ENCODE measurements at places on chromosomes 2 and 18.

DNA sequence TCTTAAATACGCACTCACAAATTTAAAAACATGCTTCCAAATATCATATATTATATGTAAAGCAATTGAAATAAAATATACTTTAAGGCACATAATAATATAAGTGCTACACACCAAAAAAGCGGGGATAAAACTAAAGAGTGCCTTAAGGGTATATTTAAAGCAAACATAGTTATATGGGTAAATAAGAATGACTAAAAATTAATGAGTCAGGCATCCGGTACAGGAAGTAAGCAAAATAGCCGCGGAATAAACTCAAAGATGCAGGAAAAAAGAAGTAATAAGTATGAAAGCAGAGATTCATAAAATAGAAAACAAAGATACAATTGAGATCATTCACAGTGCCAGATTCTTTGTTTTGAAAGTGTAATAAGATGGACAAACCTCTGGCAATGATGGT, 503.5 kb upstream of the SOX11 start:
- no peak for DNase-seq

DNA sequence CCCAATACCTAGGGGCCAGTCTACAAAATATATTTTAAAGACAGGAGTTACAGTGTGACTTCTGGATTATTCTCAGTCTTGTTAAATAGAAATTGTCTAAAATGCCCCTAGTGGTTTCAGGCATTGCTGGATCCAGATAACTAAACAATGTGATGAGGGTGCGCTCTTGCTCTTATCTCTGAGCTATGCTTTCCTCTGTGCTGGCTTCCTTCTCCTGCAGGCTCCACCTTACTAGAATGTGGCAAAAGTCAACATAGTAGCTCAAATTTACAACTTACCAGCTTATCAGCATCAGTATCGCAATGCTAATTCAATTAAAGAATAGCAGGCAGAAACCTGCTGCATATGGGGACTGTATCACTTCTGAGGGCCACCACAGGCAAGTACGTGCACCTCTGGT, 61.3 kb upstream of the RNU4ATAC start:
- DNase-seq = no peak

GRCh38 chr2:109029490-109030201, 40.6 kb upstream of the EDAR start:
- no peak for DNase-seq

GRCh38 chr2:206423147-206423546, 20.2 kb upstream of the ADAM23 start:
- DNase-seq = no peak

GRCh38 chr2:71747559-71747958, 294.2 kb downstream of the DYSF start:
- no peak for DNase-seq

GRCh38 chr18:9616049-9616448, 1.7 kb upstream of the PPP4R1 start:
- no peak for DNase-seq

- DNase-seq = no peak
Observed at GRCh38 chr2:64914735-64915509, 74.3 kb upstream of the SLC1A4 start.

DNA sequence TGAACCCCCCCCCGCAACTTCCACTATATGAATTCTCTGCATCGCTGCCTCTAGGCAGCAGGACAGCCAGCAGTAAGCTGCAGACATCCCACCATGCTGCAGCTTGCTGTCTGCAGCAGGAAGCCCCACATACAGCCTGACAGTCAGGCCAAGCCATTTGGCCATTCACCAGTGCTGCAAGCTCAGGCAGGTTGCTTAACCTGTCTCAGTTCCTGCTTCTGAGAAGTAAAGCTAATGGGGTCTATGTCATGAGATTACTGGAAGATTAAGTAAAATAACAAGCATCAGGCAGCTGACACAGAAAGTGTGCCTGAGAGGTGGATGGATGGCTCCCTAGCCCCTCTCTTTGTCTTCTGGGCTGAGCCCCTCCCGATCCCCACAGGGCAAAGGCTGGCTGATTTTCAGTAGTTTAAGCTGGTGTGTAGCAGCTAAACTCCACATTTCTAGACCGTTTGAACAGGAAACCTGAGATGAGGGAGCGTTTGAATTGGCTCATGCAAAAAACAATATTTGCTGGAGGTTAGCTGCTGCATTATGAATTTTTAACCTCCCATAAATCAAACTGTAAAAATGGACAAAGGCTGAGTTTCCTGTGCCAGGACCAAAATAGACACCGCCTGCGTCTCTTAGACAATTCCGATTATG, 193.8 kb upstream of the ARL4C start:
- DNase-seq = no peak

GRCh38 chr18:23223641-23224040, 88.4 kb downstream of the CABLES1 start:
- no peak for DNase-seq
